ENCODE measurements at places on chromosomes 2 and 18. TPM values are rescaled to one million over a fixed set of nuclear protein-coding genes. Genes with fewer than 3 reads are reported as not detected.

DNA sequence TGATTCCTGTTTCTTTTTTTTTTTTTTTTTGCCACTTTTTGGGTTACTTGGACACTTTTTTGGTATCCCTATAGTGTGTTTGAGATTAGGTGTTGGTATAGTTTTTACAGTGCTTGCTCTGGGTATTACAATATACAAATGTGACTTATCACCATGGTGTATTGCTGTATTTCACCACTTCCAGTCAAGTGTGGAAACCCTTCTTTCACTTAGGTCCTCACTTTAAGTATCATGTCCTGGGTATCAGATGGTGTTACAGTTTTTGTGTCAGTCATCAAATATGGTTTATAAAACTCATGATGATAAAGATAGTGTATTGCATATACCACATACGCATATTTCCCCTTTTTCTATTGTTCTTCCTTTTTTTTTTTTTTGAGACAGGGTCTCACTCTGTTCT is 1.8 kb downstream of the ATP9B start:
- DNase-seq = no peak

DNA sequence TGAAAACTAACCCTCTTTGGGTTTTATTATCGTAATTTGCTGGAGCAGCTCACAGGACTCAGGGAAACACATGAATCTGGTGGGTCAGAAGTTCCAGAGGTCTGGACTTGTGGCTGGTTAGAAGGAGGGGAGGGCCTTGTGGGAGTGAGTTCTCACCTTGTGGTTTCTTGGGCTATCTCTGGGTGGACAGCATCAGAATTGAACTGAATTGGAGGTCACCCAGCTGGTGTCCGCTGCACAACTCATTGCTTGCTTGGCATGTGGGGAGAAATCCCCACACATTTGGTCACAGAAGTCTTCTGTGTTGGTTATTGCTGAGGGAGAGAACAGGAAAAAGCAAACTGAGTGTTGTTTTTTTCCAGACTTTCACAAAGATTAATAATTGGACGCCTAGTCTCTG is 27.5 kb downstream of the ZNF892 start:
- no peak for DNase-seq

GRCh38 chr2:23327416-23327815 is 57.6 kb upstream of the KLHL29 start:
- no peak for DNase-seq

RAPGEF4 gene
- 22.5 TPM for total RNA-seq

NLRC4 gene
- total RNA-seq = 0.61 TPM

NDUFB3 gene
- total RNA-seq = 129 TPM

PTH2R gene
- not detected for total RNA-seq

Measured in uterus (tissue), 4 donors.